ENCODE measurements at places on chromosomes 12 and 14. TPM values are rescaled to one million over a fixed set of nuclear protein-coding genes. Genes with fewer than 3 reads are reported as not detected.

The ZDHHC22 gene
- total RNA-seq = not detected

The ADAM21 gene
- 0.11 TPM for total RNA-seq

The STYX gene
- total RNA-seq = 13.1 TPM

The TGFB3 gene
- 4.4 TPM for total RNA-seq

The OR11G2 gene
- not detected for total RNA-seq

The YEATS4 gene
- total RNA-seq = 59.8 TPM

The CHMP4A gene
- total RNA-seq = 48.8 TPM

The C12orf54 gene
- not detected for total RNA-seq

The LRRC10 gene
- total RNA-seq = not detected

The RBP5 gene
- not detected for total RNA-seq

The RIPK3 gene
- total RNA-seq = 9.4 TPM

The WNT5B gene
- not detected for total RNA-seq

The KRT78 gene
- not detected for total RNA-seq

The BHLHE41 gene
- total RNA-seq = not detected

The PTPRO gene
- 0.49 TPM for total RNA-seq

The ANKS1B gene
- total RNA-seq = 0.19 TPM

The PTCSC3 gene
- total RNA-seq = not detected

Measured in activated CD4-positive, alpha-beta T cell treated with anti-CD3 and anti-CD28 coated beads for 36 hours (primary cell).